Urinary bladder (tissue), 4 donors: ENCODE measurements at places on chromosomes 6 and 20. TPM values are rescaled to one million over a fixed set of nuclear protein-coding genes. Genes with fewer than 3 reads are reported as not detected.

The MOCS1 gene
- 20.4 TPM for polyA plus RNA-seq

The NOTCH4 gene
- polyA plus RNA-seq = 27.6 TPM

DNA sequence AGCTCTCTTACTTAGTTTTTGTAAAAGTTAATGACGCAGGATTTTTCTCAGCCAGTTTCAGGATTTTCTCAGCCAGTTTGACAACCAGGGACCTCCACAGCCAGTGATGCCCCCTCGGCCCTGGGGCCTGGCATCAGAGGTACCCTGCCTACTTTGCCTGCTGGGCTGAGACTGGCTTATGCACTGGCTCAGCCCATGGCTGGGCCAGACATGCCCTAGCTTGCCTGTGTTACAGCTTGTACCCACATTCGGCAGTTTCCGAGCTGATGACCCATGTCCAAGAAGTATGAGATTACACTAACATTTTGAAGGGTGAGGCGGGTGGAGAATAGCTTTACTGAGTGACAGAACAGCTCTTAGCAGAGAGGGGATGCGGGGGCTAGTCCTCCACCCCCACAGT, 406.1 kb upstream of the HSF2 start:
- no peak for DNase-seq

DNA sequence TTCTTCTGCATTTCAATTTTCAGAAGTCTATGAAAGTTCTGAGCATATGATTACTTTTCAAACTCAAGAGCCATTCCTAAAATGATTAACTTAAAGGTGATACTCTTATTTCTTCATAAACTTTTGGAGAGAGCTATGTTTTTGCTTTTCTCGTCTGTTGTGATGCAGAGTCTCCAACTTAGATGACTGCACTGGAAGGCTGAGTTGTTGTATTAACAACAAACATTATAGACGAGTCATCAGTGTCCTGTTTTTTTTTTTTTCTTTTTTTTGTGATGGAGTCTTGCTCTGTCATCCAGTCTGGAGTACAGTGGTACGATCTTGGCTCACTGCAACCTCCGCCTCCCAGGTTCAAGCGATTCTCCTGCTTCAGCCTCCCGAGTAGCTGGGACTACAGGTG, 101.9 kb downstream of the CD109 start:
- no peak for DNase-seq

- DNase-seq = no peak
These were observed 30.1 kb upstream of the NTSR1 start for GRCh38 chr20:62678553-62678952.

DNA sequence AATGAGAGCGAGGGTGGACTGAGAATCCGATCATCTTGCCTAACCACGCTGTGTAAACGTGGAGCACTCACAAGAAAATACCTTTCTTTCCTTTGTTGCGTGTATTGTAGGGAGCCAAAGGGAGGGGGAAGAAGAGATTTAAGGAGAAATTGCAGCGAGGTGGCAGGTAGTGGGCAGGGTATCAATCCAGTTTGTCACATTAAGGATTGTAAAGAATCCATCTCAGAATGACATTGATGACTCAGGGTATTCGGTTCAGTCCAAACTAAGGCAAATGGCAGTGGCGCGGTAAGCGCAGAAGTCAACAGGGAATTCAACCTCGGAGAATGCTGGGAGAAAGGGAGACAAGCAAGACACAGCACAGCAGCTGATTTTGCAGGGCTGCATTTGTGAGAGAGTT, 146.2 kb downstream of the ID4 start:
- DNase-seq = no peak

GRCh38 chr20:37190354-37191112, 11.2 kb upstream of the MROH8 start:
- DNase-seq = no peak

- no peak for DNase-seq
These were observed 7.9 kb upstream of the GPRC6A start for GRCh38 chr6:116836606-116837342.

DNA sequence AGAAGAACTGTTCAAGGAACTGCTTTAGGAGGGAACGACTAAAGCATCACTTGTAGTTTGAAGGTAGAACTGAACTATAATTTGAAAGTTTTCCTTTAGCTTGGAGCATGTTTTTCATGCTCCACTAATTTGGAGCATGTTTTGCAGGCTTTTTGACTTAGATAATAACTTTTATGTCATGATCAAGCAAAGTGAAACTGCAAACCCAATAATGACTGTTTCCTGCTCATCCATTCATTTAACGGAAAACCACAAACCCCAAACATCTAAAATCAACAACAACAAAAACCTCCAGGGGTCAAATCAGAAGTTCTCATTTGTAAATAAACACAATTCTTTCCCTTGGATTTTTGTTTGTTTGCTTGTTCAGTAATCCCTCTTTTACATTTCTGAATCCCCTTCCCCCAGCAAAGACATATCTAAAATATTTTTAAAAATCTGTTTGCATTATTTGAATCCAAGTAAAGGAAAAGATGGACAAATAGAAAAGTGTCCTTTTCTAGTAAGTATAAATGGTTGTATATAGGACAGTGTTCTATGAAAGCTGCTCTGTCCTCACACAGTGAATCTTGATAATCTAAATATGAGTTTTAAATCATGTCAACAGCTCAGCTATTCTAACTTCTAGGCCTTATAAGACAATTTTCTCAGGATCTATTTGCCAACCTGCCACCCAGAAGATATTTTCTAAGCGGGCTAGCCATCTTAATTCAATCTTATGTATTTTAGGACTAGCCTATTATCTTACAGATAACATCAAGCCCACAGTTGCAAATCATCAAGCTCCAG, 2.6 kb downstream of the SIM1 start:
- DNase-seq = no peak

- no peak for DNase-seq
These were observed 44.1 kb downstream of the SAMD3 start for GRCh38 chr6:130178692-130179091.

GRCh38 chr6:45650524-45651135, 272.9 kb upstream of the SUPT3H start:
- no peak for DNase-seq

- no peak for DNase-seq
These were observed 2.8 kb upstream of the OOEP start for GRCh38 chr6:73372516-73372915.

DNA sequence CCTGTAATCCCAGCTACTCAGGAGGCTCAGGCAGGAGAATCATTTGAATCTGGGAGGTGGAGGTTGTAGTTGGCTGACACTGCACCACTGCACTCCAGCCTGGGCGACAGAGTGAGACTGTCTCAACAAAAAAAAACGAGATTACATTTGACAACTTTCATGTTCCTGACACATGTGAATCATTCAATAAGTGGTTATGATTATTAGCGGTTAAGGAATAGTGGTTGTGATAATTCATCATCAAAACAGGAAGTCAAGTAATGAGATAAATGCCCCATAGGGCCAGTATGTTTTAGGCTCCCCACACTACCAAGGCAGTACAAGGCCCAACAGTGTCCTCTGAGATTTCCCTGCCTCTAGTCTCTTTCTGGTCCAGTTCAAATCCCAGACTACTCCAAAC, 2.5 kb downstream of the HDDC2 start:
- no peak for DNase-seq

- DNase-seq = no peak
These were observed 19.2 kb downstream of the METTL24 start for GRCh38 chr6:110338820-110339470.

GRCh38 chr20:12528591-12529041, 480.2 kb upstream of the SPTLC3 start:
- DNase-seq = no peak
